Testis (tissue), 5 donors: ENCODE measurements at places on chromosomes 3 and 15.

- DNase-seq: no peak
Observed at GRCh38 chr15:28005004-28005527, 94.0 kb downstream of the OCA2 start.

GRCh38 chr3:157520485-157521150, 17.4 kb upstream of the VEPH1 start:
- no peak for DNase-seq

DNA sequence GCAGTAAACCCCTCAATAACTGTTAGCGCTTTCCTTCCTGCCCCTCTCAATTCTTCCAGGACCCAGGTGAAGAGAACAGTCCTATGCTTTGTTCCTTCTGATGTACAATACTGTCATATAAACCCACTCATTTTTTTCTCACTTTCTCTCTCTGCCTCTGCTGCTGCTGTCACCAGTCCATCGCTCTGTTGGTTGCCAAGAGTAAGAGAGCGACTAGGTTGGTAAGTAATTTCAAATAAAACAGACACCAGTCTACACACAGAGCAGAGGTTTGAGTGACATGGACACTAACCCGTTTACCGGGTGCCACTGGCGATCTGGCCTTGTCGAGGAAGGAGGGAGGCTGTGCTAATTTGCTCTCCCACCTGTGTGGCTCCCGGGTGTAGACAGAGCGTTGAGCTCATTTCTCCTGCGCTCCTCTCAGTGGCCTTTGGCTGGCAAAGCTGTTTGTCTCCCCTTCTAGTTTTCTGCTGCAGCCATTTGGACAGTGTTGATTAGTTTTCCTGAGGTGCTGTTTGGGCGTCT, 215.4 kb downstream of the THSD4 start:
- no peak for DNase-seq

DNA sequence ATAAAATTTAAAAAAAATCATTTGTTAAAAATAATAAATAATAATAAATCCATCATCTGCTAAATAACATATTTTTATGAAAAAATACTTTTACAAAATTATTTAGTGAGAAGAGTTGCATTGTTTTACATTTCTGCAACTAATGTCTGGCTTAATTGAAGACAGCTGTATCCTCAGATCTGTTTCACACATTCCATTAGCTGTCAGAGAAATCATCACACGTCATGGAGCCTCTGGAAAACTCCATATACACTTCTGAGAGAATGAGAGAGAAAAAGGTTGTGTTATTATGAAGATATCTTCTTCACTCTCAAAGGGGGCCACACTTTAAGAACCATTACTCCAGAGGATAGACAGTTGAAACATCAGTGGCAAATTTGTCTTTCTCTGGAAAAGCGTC, 40.8 kb downstream of the CMSS1 start:
- no peak for DNase-seq
